Stimulated activated CD4-positive, alpha-beta T cell treated with anti-CD3 and anti-CD28 coated beads, Interleukin-1b, Interleukin-23, amount 100 ng/mL, for 1 hour (primary cell): ENCODE measurements at places on chromosomes 3 and 15.

GRCh38 chr15:74580538-74581350 lies 34.9 kb upstream of the CLK3 start:
- no peak for DNase-seq

DNA sequence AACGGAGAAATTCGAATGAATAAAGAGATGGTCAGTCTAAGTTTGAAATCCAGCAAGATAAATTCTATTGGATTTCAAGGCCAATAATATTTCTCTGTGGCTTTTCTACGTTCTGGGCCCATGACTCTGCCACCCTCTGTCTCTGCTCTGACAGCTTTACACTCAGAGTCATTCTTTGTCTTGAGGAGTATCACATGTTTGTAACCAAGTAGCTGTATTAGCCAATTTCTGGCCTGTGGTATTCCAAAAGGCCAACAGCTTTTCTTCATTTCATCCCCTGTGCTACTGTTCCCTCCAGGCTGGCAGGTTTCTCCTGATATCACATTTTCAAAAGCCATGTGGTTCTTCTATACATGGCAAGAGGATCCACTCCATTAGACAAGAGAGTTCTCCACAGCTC lies 324.1 kb upstream of the CNTN4 start:
- DNase-seq = no peak

DNA sequence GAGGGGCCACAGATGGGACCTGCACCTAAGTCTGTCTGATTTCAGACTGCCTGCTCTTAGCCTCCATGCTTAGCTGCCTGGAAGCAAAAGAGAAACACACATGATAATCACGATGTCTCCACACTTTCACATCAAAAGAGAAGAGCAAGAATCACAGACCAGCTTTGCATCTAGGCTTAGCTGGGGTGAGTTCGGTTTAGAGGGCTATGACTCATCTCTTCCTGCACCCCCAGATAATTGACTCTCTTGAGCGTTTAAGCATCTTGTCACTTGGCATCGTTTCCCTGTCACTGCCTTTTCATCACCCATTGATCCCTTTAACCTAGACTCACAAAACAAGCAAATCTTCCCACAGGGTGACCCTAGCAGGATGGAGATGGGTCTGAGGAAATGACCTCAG lies 124.0 kb downstream of the NTRK3 start:
- DNase-seq = no peak

GRCh38 chr15:51760805-51761204 lies 9.4 kb downstream of the TMOD2 start:
- DNase-seq = no peak

GRCh38 chr3:72227486-72228070 lies 442.6 kb upstream of the PROK2 start:
- DNase-seq = no peak

GRCh38 chr15:27082526-27082925 lies 111.5 kb downstream of the GABRG3 start:
- DNase-seq = no peak

GRCh38 chr3:176798680-176799079 lies 398.6 kb downstream of the TBL1XR1 start:
- no peak for DNase-seq

GRCh38 chr3:30268288-30268687 lies 338.1 kb upstream of the TGFBR2 start:
- DNase-seq = no peak

GRCh38 chr3:86547692-86548091 lies 443.3 kb downstream of the VGLL3 start:
- DNase-seq = no peak

- no peak for DNase-seq
Measured at GRCh38 chr3:127102587-127102986, 90.3 kb upstream of the PRR23E start.

- no peak for DNase-seq
Measured at GRCh38 chr3:72004749-72005292, 219.9 kb upstream of the PROK2 start.

GRCh38 chr15:32029409-32029861 lies 880 bp upstream of the CHRNA7 start:
- no peak for DNase-seq

- DNase-seq = no peak
Measured at GRCh38 chr3:4302747-4303146, 422 bp upstream of the SETMAR start.

DNA sequence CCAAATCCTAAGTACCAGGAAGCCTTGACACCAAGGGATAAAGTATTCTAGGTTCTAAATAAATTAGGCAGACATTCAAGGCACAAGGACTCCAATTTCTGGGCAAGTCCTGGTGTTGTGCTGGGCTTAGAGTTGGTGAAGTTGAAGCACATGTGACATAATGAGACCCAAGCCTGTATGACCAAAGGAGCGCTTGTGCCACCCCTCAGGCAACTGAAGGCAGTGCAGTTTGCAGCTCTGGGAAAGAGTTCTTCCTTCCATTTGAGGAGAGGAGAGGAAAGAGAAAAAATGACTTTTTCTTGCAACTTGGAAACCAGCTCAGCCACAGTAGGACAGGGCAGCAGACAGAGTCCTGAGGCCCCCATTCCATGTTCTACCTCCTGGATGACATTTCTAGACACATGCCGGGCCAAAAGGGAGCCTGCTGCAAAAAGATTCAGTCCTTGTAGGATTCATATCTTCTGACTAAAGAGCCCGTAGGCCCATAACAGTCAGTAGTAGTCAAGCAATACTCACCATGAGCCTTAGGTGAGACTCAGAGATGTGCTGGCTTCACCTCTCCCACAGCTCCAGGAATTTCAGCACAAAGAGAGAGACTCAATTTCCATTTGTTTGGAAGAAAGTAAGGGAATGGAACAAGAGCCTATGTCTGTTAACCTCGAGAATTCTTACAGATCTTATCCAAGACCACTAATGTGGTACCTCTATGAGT lies 588.8 kb upstream of the BCHE start:
- DNase-seq = no peak

- no peak for DNase-seq
Measured at GRCh38 chr15:40870716-40871115, 3.3 kb downstream of the RHOV start.

DNA sequence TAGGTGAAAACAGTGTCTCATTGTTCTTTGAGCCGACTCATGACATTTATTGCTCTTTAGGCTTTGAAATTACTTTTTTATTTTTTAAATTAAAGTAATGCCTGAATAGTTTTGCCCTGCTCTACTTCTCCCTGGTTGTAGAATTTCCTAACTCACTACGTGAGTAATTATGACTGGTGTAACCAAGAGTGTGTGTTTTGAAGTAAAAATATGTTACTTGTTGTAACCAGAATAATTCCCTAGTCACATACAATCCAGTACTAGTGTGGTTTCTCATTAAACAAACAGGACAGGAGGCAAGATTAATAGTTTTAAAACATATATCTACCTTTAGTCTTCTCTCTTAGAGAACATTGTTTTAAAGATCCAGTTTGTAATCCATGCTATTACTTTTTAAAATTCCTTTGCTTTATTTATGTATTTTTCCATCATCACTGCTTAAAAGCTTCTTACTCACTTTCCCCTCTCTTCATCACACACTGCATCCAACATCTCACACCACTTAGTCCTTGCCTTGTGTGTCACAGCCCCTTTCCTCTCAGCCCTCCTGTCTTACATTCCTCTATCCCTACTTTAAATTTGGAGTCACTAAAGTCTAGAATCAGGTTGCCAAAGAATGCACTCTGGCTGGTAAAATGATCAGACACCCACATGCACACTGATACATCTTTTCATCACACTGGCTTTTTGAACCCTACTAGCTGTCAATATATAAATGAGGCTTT lies 219.7 kb downstream of the WNT5A start:
- no peak for DNase-seq

- no peak for DNase-seq
Measured at GRCh38 chr15:80736560-80736959, 41.5 kb downstream of the ABHD17C start.

GRCh38 chr3:707041-707440 lies 385.8 kb upstream of the CNTN6 start:
- no peak for DNase-seq

GRCh38 chr3:114566162-114566755 lies 272.4 kb downstream of the TIGIT start:
- DNase-seq = no peak

- no peak for DNase-seq
Measured at GRCh38 chr3:150308037-150308319, 100.1 kb upstream of the TSC22D2 start.

- DNase-seq = no peak
Measured at GRCh38 chr15:75696854-75697259, 15.8 kb downstream of the CSPG4 start.

DNA sequence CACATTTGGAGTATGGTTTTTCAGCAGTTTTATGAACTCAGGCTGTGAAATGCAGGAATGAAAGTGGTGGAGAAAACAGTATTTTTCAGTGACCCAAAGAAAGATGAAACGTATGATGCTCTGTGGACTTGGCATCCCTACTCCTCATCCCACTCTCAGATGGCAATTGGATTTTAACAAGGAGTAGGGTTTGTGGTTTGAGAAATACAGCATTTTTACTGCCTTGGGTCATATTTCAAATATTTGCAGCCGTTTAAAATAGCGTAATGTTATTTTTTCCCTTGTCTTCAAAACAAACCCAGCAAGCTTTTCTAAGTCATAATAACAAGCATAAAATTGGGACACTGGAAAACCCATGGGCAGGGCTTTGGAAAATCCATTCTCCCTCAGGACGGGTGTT lies 117.2 kb upstream of the LRIG1 start:
- no peak for DNase-seq

GRCh38 chr3:11457135-11457534 lies 184.9 kb downstream of the ATG7 start:
- no peak for DNase-seq
